ENCODE measurements at places on chromosomes 12 and 14. TPM values are rescaled to one million over a fixed set of nuclear protein-coding genes. Genes with fewer than 3 reads are reported as not detected.

Gene TEX52
- 0.41 TPM for total RNA-seq

Gene NPFF
- total RNA-seq = not detected

Gene WASHC3
- total RNA-seq = 26.5 TPM

Gene TAS2R42
- total RNA-seq = not detected

Gene NPAS3
- total RNA-seq = 1.6 TPM

Gene REM2
- total RNA-seq = 1.2 TPM

Gene IFNG-AS1
- not detected for total RNA-seq

Gene ATL1
- total RNA-seq = 0.97 TPM

Gene MOK
- total RNA-seq = 135 TPM

Gene CRACR2A
- total RNA-seq = 4.0 TPM

Gene AQP2
- not detected for total RNA-seq

Gene C1R
- 4.1 TPM for total RNA-seq

Gene KRT82
- total RNA-seq = not detected

Gene SLC24A4
- 0.09 TPM for total RNA-seq

Gene SRRM4
- total RNA-seq = 0.44 TPM

Gene CD163
- 11.6 TPM for total RNA-seq

- DNase-seq = peak; percentile 87
Measured at GRCh38 chr12:118922405-118922804, 58.9 kb upstream of the SRRM4 start.

DNA sequence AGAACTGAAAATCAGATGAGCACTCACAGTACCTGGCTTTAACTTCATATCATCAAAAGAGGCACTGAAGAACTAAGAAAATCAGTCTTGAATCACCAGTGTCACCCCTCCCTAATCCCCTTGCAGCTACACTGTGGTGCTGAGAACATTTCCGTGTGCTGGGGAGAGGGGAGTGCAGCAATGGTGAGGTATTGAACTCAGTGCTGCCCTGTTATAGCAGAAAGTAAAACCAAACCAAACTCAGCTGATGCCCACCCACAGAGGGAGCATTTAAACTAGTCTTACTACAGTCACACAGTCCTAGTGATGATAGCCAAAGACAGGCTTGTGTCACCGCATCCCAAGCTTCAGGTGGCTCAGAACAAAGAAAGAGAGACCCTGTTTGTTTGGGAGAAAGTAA is 122.1 kb downstream of the CPNE8 start:
- no peak for DNase-seq

- no peak for DNase-seq
Measured at GRCh38 chr14:105304565-105304964, 3.8 kb upstream of the BRF1 start.

DNA sequence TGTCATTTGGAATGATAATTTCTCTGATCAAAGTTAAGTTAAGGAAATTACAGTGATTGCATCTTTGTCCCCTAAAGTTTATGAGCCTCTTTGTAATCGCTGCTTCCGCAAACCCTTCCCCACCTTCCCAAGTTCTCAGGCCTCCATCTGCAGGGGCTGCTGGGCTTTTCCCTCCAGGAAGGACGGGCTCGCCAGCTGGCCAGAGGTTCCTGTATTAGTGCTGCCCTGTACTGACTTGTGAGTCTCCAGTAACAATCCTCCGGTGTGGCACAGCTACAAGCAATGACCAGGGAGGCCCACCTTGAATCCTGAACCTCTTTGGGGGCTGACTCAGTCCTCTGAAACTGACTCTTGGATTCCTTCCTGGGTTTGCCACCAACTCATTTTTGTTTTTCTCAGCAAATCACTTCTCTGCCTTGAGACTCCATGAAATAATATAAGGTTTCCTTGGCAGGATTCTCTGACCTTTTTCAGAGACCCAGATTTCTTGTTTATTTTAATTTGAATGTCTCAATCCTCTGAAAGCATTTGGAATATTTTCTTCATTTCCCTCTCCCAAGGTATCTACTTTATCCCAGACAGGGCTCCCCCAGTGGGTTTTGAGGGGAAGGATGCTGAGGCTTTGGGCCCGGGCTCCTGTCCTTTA is 398.6 kb downstream of the ZFP36L1 start:
- no peak for DNase-seq

DNA sequence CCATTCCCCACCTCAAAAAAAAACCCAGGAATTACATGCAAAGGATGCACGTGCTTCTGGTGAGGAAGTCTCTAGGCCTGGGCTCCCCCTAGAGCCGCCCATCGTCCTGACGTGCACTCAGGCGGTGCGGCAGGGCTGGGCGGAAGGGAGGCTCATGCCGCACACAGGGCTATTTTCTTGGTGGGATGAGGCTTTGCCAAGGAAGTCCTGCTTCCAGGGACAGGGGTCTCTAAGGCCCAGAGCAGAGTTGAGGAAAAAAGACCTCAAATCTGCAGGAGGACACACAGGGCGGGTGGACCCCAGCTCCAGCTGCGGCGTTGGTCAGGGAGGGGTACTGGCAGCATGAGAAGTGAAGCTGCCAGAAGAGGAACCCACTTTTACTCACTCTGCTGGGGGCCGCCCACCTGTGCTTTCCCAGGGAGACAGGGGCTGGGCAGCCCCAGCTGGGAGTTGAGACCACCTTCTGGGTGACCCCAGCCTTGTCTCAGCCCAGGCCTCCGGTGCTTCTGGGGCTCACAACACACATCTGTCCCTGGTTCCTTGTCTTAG is 4.2 kb downstream of the RHOF start:
- no peak for DNase-seq

GRCh38 chr12:20183563-20183962 is 184.8 kb upstream of the PDE3A start:
- no peak for DNase-seq

DNA sequence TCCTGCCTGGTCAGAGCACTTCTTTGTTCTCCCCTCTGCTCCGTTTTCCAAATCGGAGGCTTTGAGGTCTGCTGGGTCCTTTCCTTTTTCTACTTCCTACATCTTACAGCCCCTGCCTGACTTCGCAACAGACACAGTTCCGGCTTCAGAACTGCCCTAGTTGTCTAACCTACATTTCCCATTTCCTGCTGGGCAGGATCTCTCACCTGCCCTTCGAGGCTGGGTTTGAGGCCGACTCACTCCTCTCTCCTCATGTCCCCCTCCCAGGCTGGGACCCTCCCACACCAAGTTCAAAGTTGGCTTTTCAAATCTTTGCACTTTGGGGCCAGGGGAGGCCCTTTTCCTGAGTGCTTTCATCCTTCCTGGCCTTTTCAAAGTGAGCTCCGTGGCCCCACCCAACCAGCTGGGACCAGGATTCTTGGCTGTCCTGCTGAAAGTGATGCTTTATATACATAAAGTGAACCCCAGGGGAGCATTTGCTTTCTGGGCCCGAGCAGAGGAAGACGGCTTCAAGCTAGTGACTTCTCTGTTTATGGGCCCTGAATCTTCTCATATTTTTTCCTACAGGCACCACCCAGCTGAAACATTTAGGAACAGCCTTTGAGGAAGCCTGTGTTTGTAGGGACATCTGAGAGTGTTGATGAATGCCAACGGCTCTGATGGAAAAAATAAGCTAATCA is 281.0 kb upstream of the CRY1 start:
- no peak for DNase-seq

DNA sequence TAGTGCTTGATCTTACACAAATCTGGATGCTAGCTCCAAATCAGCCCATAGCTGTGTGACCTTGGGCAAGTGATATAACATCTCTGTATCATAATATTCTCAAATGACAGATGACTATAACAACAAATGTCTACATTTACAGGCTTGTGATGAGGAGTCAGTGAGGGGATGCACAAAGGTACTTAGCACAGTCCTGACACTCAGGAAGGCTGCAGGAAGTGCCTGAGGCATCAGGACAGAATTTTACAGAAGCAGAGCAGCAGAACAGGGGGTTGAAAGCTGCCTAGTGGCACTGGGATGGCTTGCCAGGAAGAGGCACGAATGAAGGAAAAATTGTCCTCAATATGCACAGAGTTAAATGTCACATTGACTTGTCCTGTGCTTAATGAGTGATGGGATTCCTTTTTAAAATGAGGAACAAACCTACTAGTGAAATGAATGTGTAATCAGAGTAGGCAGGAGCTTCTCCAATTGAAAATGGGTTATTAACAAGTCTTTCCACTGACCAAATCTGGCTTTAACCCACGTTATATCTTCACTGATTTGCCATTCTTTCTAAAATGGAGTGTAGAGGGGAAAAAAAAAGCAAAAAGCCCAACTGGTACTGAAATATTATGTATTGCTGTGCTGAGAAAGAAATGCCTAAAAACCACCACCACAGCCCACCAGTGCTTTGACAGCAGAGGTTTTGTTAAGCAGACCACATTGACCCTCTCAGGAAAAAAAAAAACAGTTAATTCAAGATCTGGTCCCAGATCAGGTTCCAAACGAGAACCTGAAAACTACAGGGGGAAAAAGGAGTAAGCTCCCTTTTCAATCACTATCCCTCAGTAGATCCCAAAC is 11.6 kb downstream of the BTG1 start:
- DNase-seq = no peak

GRCh38 chr14:43855556-43855955 is 651.5 kb downstream of the FSCB start:
- DNase-seq = no peak

GRCh38 chr12:17076811-17077210 is 470.8 kb upstream of the LMO3 start:
- DNase-seq = no peak

GRCh38 chr12:62714181-62714773 is 220.7 kb downstream of the PPM1H start:
- no peak for DNase-seq

GRCh38 chr12:122834921-122835749 is at the start of gene HIP1R:
HIP1R (plus strand) TSS chr12:122835457; CDS start chr12:122835551, 94 bp downstream.
- peak; percentile 89 for DNase-seq

DNA sequence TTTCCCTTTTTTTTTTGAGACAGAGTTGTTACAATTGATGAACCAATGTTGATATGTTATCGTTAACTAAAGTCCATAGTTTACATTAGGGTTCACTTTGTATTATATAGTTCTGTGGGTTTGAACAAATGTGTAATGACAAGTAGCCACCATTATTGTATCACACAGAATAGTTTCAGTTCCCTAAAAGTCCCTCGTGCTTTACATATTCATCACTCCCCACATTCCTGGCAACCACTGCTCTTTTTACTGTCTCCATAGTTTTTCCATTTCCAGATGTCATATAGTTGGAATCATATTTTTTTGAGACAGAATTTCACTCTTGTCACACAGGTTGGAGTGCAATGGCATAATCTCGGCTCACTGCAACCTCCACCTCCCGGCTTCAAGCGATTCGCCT is 12.5 kb downstream of the HSD17B6 start:
- no peak for DNase-seq

- no peak for DNase-seq
Measured at GRCh38 chr12:41039461-41039860, 148.7 kb upstream of the PDZRN4 start.

DNA sequence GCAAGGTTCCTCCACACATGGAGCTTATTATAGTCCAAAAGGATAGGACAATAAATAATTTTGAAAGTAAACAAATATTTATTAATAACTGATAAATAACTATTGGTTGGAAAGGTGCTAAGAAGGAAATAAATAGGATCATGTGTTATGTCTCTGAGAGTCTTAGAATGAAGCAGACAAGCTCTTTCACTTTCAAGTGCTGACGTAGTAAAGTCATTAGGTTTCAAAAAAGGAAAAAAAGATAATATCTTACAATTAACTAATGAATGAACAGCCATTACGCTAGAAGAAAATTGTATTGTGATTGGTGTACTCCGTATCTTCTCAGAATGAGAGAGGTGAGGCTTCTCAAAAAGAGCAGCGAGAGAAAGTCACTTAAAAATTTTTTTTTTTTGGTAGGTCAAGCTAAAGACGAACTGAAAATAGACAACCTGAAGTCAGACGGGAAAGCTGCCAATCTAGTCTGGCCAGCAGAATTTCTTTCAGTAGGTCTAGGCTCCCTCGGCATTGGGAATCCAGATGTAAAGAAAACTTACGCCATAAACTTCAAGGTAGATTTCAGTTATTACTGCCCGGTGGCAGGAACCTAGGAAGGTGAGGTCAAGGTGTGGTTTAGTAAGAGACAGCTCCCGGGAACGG is 583 bp upstream of the LEMD3 start:
- no peak for DNase-seq

GRCh38 chr12:90080616-90081015 is 372.0 kb upstream of the ATP2B1 start:
- DNase-seq = no peak

GRCh38 chr12:131383741-131384543 is 326.9 kb upstream of the SFSWAP start:
- DNase-seq = no peak

GRCh38 chr12:89848732-89849131 is 140.1 kb upstream of the ATP2B1 start:
- DNase-seq = no peak

GRCh38 chr12:108523365-108523764 is 8.3 kb downstream of the FICD start:
- no peak for DNase-seq

DNA sequence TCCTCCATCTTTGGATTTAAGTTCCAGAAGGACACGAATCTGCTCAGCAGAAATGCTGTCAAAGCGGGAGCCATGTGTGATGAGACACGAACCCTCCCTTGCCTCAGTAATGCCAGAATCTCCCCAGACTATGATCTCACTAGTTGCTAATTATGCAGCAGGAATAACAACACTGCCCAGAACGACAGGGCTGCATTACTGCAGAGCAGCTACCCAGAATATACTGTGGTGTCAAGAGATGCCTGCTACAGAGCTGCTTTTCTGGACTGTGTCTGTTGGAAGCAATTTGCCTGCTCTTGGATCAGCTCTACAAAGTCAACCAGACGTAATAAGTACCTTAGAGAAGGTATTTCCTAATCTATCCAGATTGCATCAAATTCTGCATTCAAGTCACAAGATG is 5.5 kb downstream of the CSRNP2 start:
- DNase-seq = no peak

DNA sequence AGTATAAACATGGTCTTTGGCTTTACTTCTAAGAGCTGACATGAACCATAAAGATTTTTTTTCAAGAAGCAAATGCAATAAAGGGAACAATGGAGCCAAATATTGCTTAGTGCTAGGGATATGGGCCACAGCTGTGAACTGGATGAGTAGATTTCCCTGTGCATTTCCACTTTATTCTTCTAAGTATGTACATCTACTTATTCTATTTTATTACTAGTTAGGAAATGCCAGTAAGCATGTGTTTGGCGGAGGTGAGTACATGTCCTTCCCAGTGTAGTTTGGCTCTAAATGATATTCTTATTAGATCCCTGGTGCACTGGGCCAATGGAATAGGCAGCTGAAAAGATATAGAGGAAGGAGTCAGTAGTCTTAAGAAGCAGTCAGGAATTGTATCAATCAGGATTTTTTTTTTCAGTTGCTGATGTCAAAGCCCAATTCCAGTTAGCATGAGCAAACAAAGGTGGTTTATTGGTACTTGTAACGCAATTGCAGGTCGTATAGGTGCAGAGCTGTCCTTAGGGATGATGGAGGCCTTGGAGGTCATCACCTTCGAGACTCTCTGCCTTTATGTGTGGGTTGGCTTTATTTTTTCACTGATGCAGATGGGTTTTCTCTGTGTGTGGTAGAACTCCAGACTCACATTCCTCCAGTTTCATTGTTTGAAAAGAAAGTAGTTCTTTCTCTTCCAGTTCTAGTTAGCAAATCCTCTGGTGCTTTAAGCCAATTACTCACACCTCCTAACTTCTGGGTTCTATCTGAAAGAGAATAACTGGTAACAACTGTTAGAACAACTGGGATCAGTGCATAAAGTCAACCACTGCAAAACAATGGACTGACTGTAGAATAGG is 139.0 kb upstream of the LRIG3 start:
- no peak for DNase-seq

All from endodermal cell (in vitro differentiated cells).